Stimulated activated naive CD8-positive, alpha-beta T cell treated with anti-CD3 and anti-CD28 coated beads, Interleukin-15, amount 100 ng/mL, for 72 hours (primary cell): ENCODE measurements at places on chromosomes 4 and X.

- DNase-seq = no peak
These were observed 55.7 kb upstream of the SLC7A11 start for GRCh38 chr4:138297743-138298405.

GRCh38 chrX:115177932-115178331 lies 11.3 kb upstream of the RBMXL3 start:
- no peak for DNase-seq

GRCh38 chr4:83556006-83556707 lies 20.2 kb downstream of the GPAT3 start:
- DNase-seq = no peak

- DNase-seq = no peak
These were observed 16.6 kb downstream of the FGD1 start for GRCh38 chrX:54479136-54480111.

DNA sequence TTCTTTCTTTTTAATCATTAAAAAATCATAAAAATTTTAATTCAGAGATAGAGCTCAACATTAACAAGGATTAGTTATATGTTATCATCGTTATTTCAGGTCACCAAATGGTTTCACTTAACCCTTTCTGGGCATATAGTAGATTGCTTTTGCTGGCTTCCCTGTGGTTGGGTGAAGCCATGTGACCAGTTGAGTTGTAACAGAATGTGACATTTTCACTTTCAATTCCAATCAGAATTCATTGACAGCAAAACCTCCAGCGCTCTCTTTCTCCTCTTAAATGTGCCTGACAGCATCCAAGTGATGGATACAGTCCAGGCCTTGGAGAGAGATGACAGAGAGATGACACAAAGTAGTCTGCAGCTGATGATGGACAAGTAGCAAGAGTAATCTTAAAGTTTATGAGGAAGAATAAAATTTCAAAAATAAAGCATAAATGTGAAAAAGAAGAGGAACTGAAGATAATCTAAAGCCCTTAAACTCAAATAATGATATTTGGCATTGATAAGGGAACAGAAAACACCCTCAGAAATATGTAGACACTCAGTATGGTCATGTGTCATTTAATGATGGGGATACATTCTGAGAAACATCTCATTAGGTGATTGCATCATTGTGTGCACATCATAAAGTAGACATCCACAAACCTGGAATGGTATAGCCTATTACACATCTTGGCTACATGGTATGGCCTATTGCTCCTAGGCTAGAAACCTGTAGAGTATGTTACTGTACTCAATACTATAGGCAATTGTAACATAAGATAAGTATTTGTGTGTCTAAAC lies 92.3 kb upstream of the QRFPR start:
- DNase-seq = no peak

DNA sequence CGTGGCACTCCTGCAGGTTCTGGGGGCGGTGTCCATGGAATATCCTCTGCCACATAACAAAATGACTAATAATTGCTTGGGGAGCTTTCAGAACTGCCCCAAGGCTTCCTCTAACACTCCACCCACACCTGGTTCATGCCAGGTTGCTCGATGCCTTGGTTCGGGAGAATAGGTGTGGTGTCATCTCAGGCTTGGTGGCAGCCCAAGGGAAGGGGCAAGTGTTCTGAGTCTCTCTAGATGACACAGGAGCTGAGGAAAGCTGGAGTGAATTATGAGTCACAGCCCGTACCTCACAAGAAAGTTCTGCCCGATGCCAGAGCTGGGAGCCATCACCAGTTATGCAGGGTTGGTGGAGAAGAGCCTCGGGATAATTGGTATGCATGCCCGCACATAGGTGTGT lies 14.7 kb downstream of the FTSJ1 start:
- no peak for DNase-seq
